ENCODE measurements at places on chromosomes 11 and 22. TPM values are rescaled to one million over a fixed set of nuclear protein-coding genes. Genes with fewer than 3 reads are reported as not detected.
A peak's percentile ranks its signal among the peaks of the same experiment; 100 is the strongest.

Gene BTBD18
- total RNA-seq = not detected

DNA sequence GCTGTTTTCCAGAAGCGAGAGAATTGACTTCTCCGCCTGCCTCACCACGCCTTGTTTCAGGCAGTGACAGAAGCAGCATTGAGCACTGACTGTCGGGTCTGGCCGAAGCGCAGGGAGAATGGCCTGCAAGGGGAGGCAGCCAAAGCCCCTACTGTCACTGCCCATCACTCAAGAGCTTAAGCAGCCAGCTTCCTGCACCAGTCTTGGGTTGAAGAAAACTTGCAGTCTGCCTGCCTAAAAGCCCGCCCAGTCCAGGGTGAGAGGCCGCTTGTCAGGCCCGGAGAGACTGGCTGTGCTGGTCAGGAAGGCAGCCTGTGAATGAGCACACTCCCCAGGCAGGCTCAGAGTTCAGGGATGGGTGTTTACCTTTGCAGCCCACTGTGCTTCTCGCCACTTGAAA, 108.3 kb downstream of the PKNOX2 start:
- H3K4me3 ChIP-seq = no peak overlapping the region
- no peak overlapping the region for H3K27ac ChIP-seq
- no peak for DNase-seq

Gene APLNR
- 5.6 TPM for total RNA-seq

GRCh38 chr11:132335311-132335710, 964.9 kb downstream of the NTM start:
- H3K36me3 ChIP-seq = no peaks in the 10 kb centered on the region
- H3K27me3 ChIP-seq = no peaks in the 10 kb centered on the region
- no peak for DNase-seq
- H3K4me1 ChIP-seq = no peaks in the 10 kb centered on the region
- H3K27ac ChIP-seq = no peak overlapping the region

- H3K27me3 ChIP-seq = no peaks in the 10 kb centered on the region
- no peak overlapping the region for H3K27ac ChIP-seq
- H3K4me3 ChIP-seq = no peak overlapping the region
- H3K4me1 ChIP-seq = peaks cover 9% of the 10 kb centered on the region
- DNase-seq = no peak
Measured at GRCh38 chr11:23543651-23544222, 683.5 kb upstream of the CCDC179 start.

- H3K4me1 ChIP-seq = peaks cover 25% of the 10 kb centered on the region
- DNase-seq = peak; percentile 50
- peaks cover 33% of the 10 kb centered on the region for H3K36me3 ChIP-seq
- H3K27ac ChIP-seq = no peak overlapping the region
Measured at GRCh38 chr11:33060271-33060670, 20.9 kb downstream of the TCP11L1 start.

Gene OR56A4
- not detected for total RNA-seq
